ENCODE measurements at places on chromosomes 11 and 22. TPM values are rescaled to one million over a fixed set of nuclear protein-coding genes. Genes with fewer than 3 reads are reported as not detected.

Gene RFPL1
- total RNA-seq, result not detected

Gene CRYBB3
- not detected for total RNA-seq

- ATAC-seq, result peak; percentile 17
Observed at GRCh38 chr11:12198251-12199222, 88.1 kb downstream of the MICAL2 start.

Gene PEX26
- 70.5 TPM for total RNA-seq

- ATAC-seq, result peak; percentile 62
Observed at GRCh38 chr11:45655347-45655756, 10.1 kb downstream of the CHST1 start.

DNA sequence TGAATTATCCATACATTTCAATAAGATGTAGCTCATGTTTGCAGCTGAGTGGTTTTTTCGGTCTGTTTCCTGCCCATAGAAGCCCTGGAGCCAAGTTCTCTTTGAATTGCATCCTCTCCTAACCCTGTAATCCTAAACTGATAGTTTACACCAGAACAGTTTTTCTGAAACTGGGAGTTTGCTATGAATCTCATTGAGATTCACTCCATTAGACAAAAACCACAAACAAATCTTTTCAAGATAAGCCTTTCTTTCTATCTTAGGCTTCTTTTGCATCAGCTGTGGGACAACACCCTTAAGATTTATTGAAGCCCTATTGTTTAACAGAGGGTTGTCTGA is 324.8 kb downstream of the DYNC2H1 start:
- no peak for ATAC-seq

GRCh38 chr22:49193348-49193747 is 634.3 kb downstream of the BRD1 start:
- no peak for ATAC-seq

Gene POU2AF3
- not detected for total RNA-seq

GRCh38 chr11:92784331-92784730 is 185.1 kb upstream of the MTNR1B start:
- no peak for ATAC-seq

- ATAC-seq, result no peak
Observed at GRCh38 chr11:34827228-34827627, 89.0 kb downstream of the APIP start.

GRCh38 chr11:79287952-79288351 is 152.9 kb downstream of the TENM4 start:
- no peak for ATAC-seq

DNA sequence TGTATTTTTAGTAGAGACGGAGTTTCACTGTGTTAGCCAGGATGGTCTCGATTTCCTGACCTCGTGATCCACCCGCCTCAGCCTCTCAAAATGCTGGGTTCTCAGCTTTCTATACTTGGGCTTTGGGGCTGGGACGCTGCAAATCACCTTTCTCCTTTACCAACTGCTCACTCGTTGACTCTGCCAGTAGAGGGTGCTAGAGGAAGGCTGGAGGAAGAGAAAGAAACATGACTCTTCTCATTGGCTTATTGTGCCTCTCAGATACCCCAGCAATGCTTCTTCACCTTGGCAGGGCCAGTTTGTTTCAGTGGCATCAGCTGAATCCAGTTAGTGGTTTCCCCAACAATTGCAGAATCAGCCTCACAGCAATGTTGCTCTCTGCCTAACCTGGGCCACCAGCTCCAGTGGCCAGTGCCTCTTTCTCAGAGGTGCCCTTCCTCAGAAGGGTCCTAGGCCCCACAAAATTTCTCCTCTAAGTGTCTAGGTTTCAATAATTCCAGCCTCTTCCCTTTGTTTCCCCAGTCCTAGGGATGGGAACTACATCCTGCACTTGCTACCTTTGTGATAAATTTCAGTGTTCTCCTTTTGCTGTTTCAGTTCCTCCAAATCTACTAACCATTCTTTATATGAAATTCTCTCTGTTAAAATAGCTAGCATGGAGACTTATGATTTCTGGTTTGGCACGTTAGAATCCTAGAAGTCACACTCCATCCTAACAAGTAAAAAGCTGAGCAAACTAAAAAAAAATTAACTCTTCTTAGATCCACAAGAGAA is 71.5 kb upstream of the VSTM5 start:
- ATAC-seq, result no peak

DNA sequence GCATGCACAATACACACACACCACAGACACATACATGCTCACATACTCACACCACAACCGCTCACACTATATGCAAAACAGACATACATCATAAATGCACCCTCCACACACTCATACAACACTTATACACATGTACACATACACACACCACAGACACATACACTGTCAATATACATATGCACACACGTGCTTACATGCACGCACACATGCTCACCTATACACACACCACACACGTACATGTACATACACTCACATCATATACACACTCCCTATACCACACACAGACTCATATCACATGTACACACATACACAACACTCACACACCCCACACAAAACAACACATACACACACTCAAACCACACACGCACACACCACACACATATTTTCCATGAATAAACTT is 885.3 kb downstream of the TBC1D22A start:
- no peak for ATAC-seq

DNA sequence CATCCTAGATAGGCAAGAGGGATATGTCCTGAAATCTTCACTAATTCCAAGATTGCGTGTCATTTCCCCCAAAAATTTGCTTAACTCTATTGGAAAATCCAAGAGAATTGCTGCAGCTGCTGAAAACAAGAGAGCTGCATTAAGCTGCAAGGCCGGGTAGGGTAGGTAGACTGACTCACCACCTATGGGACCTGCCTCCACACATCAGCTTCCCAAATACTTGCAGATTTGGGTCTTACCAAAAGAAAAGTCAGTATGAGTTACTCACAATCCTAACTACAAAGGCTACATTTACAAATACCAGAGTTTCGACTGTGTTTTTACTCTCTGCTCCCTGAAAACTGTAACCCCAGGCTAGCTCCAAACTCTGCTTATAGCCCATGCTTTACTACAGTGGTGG is 142.5 kb upstream of the TEAD1 start:
- ATAC-seq, result no peak

- ATAC-seq, result no peak
Observed at GRCh38 chr11:20003351-20003750, 156.9 kb downstream of the DBX1 start.

- ATAC-seq, result no peak
Observed at GRCh38 chr11:14676068-14676467, 32.5 kb downstream of the PDE3B start.

Gene CCDC87
- total RNA-seq, result 0.15 TPM

GRCh38 chr11:75014129-75014528 is 25.4 kb downstream of the NEU3 start:
- no peak for ATAC-seq

GRCh38 chr22:44130076-44130711 is 50.5 kb upstream of the PARVG start:
- no peak for ATAC-seq

Gene EFCAB6
- not detected for total RNA-seq

Gene JAML
- total RNA-seq, result 74.0 TPM

GRCh38 chr22:45678961-45679912 is 7.6 kb downstream of the ATXN10 start:
- peak; percentile 81 for ATAC-seq

Gene TYR
- total RNA-seq, result not detected

DNA sequence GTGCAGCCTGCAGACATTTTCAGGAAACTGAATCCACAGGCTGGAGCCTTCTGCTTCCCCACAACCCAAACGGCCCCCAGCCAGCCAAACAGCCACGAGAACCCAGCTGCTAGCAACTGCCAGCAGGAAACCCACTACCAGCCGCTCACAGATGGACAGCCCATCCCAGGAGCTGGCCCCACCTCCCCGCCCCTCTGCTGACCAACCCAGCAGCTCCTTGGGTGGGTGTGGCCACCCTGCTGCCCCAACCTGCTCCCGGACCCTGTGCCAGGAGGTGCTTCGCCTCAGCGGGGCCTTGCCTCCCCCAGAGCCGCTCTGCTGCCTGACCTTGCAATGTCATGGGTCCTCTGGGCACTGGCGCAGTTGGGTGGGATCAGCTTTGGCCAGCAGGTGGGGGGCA is 8.2 kb upstream of the CCDC188 start:
- ATAC-seq, result no peak

- ATAC-seq, result no peak
Observed at GRCh38 chr11:119864836-119865235, 135.8 kb upstream of the NECTIN1 start.

- no peak for ATAC-seq
Observed at GRCh38 chr11:126997196-126997595, 3.4 kb downstream of the KIRREL3 start.

Gene OR5P2
- not detected for total RNA-seq

Gene F2
- not detected for total RNA-seq

GRCh38 chr11:16000065-16000464 is 356.3 kb downstream of the SOX6 start:
- no peak for ATAC-seq

DNA sequence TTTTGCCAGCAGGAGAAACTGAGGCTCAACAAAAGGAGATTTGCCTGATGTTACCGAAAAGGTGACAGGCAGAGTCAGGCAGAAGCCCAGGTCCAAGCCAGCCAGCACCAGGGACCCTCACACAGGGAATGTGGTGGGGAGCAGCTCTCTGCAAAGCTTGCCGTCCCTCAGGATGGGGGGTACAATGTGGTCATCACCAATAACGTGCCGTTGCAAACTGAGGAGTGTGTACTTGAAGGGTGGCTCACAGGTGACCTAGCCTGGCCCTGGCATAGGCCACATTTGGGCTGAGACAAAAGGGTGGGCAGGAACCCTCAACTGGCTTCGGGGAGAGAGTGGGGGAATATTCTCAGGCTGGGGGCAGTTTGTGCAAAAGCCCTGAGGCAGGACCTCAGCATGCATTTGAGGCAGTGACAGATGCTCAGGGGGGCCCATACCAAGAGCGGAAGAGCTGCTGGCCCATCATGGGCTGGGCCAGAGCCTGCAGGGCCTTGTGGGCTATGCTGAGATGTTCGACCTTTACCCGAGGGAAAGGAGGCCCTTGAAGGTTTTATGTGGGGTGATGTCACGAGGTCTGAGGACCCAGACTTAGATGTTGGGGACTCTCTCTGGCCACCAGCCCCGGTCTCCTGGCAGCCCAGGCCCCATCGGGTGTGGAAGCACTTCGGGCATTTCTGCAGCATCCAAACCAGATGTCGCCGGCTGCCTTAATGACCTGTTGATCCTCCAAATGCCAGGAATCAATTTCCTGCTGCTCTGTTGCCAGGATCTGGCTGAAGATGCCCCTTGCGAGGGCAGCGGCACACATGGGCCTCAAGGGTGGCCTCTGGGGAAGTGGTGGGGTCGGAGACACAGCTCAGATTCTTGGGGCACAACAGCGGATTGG is 57.4 kb upstream of the SHISAL1 start:
- ATAC-seq, result no peak

GRCh38 chr11:67345920-67346819 is 7.2 kb downstream of the POLD4 start:
- peak; percentile 78 for ATAC-seq

Gene XKR3
- not detected for total RNA-seq

- ATAC-seq, result no peak
Observed at GRCh38 chr11:35515224-35515623, 10.2 kb downstream of the PAMR1 start.

GRCh38 chr11:34536056-34536455 is 22.5 kb upstream of the ELF5 start:
- ATAC-seq, result no peak

GRCh38 chr11:78318321-78319114 is 99.1 kb downstream of the GAB2 start:
- no peak for ATAC-seq

DNA sequence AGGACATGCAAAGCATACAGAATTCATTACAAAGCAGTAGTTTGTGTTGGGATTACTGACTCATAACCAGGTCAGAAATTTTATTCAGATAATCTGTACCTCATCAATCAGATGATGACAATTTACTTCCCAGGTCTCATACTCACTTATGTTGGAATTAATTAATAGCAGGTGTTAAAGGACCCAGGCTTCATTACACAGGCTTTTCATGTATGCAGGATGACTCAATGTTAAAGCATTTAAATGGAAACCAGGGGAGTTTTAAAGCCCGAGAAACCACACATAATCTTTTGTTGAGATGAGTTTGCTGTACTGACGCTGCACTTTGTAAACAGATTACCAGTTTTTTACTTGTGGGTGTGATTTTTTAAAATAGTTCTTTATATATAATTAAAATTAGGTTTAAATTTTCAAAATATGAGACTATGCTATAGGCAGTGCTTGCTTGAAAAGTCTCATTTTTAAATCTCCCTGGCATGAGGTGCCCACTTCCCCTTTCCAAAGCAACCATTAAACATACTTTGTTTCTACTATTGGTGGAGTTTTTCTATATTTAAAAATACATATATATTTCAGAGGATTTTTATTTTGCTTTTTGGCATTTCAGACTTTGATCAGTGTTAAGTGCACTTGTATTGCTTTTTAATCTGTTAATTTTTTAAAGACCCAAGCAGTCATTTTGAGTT is 41.0 kb downstream of the CEP57 start:
- ATAC-seq, result peak; percentile 35

- ATAC-seq, result no peak
Observed at GRCh38 chr11:34356576-34356912, 1.3 kb downstream of the ABTB2 start.

DNA sequence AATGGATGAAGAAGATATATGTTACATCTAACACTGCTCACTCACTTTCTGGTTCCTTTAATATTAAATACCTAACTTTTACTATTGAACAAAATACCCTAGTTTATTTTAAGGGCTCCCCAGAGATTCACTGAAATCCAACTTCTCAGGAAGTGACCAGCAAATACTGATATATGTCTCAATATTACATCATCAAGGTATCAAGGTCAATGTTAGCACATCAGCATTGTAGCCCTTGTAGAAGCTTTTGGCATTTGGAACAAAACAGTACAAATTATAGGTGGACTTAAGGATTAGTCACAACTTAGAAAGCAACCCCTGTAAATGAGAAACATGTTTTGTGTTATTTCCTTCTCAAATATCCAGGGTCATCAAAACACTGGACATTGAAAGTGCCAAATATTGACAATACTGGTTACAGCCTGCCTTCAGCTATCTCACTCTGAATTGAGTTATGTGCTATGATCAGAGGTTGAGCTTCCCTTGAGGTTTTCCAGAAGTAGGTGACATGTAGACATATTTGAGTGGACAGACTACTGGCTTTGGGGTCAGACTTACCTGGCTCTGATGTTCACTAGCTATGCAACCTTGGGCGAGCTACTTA is 1.9 kb upstream of the ATL3 start:
- ATAC-seq, result no peak

- ATAC-seq, result no peak
Observed at GRCh38 chr22:47965896-47966295, 1203.4 kb downstream of the TBC1D22A start.

Measured in activated T-helper 17 cell treated with anti-CD3 and anti-CD28 coated beads, Interleukin-2, amount 50 U/mL, for 72 hours (primary cell).